GM12878 (cell line): ENCODE measurements at places on chromosomes 2 and 18.

- DNase-seq = no peak
These were observed 6.4 kb upstream of the ODC1 start for GRCh38 chr2:10454505-10454904.

GRCh38 chr2:98910349-98911125 is 25.5 kb downstream of the CRACDL start:
- no peak for DNase-seq

DNA sequence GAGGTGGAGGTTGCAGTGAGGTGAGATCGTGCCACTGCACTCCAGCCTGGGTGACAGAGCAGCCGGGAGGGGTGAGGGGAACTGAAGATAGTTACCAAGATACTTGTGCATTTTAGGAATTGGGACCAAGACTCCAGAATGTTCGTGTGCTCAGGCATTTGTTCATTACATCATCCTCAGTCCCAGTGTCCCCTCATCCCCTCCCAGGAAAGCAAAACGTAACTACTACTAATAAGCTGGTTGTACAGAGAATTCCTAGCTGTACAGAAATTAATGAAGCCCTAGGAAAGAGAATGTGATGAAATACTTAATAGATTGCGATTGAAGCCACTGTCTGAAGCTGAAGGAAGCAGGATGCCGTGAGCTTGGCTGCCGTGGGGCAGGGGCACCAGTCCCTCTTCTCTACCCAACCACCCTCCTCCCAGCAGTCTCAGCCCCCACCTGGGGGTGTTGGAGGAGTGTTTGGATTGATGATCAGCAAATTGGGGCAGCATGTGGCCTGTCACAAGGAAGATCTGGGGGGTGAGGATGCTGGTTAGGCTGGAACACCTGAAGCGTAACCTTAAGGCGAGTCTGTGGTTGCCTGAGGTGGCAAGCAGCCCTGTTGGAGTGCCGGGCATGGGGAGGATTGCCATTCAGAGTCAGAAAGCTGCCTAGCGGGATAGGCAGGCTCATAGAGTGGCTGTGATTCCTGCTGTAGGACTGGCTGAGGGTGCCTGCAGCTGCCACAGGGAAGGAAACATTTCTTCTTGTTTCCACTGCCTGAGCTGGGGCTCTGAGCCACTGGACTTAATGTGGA is 140.9 kb downstream of the SH3RF3 start:
- no peak for DNase-seq

DNA sequence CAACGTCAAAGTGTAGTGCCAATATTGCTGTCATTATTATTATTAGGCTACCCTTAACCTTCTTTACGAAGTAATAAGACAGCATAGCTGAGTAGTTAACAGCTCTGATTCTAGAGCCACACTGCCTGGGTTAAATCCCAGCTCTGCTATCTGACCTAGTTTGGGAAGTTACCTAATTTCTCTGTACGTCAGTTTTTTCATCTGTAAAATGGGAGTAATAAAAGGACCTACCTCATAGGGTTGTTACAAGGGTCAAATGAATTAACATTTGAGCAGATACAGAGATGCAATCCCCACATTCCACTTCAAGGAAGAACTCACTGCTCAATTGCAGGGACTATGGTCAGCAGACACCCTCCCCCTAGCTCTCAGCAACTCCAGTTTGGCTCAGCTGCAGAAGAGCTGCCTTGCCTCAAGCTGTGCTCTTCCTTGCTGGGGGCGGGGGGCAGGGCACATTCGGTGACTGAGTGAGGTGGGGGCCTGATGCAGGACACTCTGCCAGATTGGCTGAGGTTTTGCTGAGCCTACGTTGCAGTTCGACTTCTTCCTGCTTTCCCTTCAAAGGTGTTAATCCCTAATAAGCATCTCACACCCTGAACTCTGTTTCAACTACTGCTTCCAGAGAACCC is 11.0 kb upstream of the LGALSL start:
- DNase-seq = no peak

GRCh38 chr18:72324677-72325076 is 219.5 kb downstream of the CBLN2 start:
- DNase-seq = no peak

DNA sequence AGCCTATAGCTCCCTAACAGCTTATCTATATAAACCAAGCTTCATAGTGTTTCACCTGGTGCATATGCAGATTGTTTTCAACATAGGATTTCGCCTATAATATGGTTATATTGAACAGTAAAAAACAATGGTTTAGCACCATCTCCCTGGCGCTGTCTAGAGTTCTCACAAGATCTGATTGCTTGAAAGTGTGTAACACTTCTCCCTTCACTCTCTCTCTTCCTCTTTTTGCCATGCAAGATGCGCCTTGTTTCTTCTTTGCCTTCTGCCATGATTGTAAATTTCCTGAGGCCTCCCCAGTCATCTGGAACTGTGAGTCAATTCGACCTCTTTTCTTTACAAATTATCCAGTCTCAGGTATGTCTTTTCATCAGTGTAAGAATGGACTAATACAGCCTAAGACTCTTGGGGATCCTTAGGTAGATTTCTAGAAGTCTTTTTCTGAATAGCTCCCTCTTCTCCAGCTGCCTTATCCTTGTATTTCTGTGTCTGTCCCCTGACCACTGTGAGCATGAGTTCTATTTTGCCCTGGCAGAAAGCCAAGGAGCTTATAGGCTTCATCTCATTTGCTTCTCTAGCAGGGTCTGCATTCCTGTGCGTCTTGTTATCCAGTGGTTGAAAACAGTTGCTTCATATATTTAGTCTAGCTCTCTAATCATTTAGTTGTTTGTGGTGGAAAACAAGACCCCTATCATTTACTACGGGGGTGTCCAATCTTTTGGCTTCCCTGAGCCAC is 401.6 kb downstream of the GPD2 start:
- DNase-seq = no peak

GRCh38 chr2:239179851-239180371 is 220.9 kb downstream of the HDAC4 start:
- no peak for DNase-seq
